Fibroblast of skin of abdomen (primary cell): ENCODE measurements at places on chromosomes 6 and 20.

DNA sequence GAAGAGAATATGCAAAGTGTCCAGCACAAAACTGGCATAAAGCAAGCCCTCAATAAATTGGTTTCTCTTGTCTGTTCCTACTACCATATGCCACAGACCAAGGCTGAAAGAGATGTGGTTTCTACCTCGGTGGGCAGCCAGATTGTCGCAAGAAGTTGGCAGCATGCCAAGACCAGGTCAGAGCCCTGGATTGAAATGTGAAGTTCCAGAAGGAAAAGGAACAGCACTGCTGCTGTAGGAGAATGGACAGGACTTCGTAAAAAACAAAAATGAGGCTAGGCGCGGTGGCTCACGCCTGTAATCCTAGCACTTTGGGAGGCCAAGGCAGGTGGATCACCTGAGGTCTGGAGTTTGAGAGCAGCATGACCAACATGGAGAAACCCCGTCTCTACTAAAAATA is 22.1 kb downstream of the MRPL14 start:
- DNase-seq = no peak

- no peak for DNase-seq
Observed at GRCh38 chr20:57829805-57830514, 120.1 kb upstream of the PMEPA1 start.

GRCh38 chr6:128659276-128659675 is 138.9 kb upstream of the PTPRK start:
- DNase-seq = no peak

DNA sequence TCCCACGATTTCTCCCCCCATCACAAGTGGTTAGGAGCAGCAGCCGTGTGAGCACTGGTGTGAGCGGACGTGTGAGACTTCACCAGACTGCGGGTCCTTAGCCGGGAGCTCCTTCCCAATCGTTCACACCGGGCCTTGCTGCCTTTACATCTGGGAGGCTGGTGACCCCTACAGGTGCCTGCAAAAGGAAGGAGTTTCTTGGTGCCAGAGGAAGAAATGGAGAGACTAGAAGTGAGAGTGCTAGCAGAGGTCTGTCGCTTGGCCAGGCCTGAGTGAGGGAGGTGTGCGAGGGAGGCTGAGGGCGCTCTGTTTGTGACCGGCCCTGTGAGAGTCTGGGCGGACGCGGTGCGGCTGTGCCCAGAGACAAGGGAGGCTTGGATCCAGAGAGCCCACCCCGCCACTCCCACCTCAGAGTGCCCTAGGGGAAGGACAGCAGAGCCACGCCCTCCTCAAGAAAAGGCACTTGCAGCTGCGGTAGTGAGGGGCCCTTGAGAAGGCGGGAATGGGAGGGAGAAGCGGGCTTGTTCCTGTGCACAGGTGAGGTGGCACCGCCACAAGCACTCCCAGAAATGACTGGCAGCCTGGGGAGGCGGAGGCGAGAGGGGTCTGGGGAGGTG is 10.0 kb upstream of the ARMC2 start:
- DNase-seq = peak; percentile 40

DNA sequence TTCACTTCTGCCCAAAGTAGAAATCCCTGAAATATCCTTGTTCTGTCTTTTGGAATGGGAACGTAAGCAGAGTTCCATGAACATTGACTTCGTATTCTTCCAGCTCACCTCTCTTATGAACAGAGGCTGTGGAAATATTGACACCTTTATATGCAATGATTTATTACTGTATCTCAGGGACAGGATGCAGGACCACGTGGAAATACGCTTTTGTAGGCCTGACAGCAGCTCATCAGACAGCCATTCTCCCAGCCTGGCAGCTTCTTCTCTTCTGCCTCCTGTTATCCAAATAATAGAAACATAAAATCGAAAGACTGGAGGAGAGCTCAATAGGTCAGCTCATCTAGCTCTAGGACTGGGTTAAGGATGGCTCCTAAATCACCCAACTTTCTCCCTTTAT is 106.2 kb upstream of the DTNBP1 start:
- no peak for DNase-seq

DNA sequence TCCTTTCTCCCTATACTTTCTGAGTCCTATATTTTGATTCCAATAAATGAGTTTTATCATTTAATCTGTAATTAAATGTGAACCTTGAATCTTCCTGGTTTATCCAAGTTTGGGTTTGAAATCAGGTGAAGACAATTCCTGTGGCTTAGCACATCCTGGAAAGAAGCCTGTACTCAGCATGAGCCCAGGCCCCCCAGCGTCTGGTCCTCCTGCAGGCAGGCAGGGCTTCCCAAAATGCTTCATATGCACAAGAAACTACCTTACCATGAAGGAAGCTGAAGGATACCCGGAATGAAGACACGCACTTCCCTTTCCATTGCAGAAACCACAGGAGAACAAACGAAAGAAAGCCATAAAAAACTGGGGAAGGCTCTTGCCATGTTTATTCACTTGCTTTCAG is 157.4 kb upstream of the PDE10A start:
- no peak for DNase-seq

DNA sequence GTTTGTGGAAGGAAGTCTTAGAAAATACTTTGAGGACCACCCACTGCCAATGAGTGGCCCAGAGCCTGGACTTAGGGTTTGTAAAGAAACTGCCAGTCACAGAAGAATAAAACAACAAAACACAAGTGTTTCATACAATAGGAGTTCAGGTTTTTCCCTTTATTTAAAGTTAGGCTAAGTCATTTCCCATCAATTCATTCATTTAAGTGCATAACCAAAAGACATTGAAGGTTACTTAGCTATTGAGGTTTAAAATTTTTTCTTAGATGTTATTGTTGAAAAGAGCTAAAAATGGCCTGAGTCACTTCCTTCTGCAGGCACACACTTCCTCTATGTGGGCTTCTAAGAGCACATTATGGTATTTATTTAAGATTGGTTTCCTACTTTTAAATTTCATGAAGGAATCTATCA is 54.2 kb downstream of the ARMC2 start:
- DNase-seq = peak; percentile 22

GRCh38 chr6:106156863-106157262 is 70.7 kb downstream of the PRDM1 start:
- no peak for DNase-seq

DNA sequence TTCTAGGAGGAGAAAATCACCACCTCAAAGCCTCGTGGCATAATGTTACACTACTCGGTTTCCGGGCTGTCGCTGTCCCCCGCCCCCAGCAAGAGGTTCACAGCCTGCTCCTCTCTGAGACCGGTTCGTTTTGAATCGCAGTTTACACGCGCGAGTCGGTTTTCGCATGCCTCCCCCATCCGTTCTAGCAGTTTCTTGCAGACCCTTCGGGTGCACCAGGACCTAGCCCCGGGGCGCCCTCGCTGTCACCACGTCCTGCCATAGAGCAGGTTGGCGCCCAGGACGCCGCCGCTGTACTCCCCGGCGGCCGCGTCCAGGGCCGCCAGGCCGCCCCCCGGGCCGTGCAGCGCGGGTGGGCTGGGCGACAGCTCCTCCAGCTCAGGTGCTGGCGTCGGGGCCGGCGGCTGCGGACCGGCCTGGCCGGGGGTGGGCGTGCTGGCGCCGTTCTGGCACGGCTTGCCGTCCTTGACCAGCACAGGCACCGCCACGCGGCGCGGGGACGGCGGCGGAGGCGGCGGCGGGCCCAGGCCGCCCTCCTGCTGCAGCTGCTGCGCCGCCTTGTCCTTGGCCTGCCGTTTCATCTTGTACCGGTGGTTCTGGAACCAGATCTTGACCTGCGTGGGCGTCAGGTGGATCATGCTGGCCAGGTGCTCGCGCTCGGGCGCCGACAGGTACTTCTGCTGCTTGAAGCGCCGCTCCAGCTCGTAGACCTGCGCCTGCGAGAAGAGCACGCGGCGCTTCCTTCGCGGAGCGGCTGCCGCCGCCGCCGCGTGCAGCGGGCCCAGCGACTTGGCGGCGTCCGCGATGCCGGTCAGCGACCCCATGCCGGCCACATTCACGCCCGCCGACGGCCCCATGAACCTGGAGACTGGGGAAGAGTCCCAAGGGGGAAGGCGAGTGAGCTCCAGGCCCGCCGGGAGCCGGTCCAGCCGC is 1.4 kb downstream of the NKX2-4 start:
- no peak for DNase-seq

- no peak for DNase-seq
Observed at GRCh38 chr6:38153076-38153797, 333.7 kb downstream of the ZFAND3 start.

- DNase-seq = no peak
Observed at GRCh38 chr6:167148997-167149396, 8.8 kb downstream of the GPR31 start.
